ENCODE measurements at places on chromosomes 11 and 22.

- no peak for DNase-seq
These were observed 81.6 kb downstream of the MED15 start for GRCh38 chr22:20588843-20589581.

DNA sequence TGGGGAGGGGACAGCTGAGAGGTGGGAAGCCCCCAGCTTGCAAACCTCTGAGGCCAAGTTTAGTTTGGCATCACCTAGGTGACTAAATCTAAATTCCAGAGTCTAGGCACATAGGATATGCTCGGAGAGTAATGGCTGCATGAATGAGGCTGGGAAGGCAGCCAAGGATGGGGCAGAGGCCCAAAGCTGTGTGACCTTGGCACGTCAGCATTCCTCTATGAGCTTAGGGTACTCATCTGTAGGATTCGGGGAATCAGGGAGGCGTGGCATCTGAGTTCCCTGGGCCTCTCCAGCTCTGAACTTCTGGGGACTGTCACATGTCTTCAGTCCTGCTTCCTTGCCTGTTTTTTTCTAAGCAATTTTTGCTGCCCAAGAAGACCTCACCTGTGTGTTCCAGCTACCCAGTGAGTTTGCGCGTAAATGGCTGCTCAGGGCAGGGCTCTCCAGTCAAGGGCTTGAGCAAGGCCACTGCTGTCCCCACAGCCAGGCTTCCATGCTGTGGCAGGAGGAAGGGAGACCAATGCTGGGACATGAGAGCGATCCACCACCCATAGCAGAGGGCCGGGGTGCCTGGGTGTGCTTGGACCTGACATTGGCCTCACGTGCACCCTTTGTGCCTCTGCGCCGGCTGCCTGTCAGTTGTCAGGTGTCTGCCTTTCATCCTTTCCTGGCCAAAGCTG, 13.9 kb downstream of the DAGLA start:
- no peak for DNase-seq

- no peak for DNase-seq
These were observed 93.9 kb downstream of the YAP1 start for GRCh38 chr11:102204174-102204573.

DNA sequence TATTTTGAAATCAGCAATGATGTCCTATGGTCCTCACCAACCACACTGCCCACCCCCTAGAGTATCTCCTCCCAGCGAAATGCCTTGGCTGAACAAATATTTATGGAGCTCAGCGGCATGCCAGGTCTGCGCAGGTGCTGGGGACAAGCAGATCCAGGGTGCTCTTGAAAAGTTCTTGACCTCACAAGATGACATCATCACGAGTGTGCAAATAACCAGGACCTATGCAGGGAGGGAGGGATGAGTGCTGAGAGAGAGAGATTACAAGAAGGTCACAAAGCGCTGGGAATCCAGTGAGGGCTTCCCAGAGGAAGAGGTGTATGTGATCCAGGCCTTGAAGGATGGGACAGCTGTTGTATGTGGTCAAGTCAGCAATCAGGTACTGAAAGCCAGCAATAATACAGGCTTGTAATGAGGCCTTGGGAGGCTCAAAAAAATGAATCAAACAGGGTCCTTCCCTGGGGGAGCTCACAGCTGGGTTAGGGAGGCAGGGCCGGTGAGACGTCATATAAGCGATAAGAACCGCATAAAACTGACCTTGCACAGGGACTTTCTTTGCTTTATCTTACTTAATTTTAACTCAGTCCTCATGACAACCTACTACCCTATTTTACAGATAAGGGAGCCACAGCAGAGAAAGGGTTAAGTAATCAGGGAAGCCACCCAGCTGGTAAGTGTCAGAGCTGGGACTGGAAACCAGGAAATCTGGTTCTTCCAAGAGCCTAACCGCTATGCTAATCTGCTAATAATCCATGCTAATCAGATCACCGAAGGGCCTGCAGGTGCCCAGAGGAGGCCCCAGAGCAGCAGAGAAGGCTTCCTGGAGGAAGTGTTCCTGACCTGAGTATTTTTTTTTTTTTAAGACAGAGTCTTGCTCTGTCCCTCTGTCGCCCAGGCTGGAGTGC, 8.2 kb downstream of the ARRB1 start:
- DNase-seq: peak; percentile 45

DNA sequence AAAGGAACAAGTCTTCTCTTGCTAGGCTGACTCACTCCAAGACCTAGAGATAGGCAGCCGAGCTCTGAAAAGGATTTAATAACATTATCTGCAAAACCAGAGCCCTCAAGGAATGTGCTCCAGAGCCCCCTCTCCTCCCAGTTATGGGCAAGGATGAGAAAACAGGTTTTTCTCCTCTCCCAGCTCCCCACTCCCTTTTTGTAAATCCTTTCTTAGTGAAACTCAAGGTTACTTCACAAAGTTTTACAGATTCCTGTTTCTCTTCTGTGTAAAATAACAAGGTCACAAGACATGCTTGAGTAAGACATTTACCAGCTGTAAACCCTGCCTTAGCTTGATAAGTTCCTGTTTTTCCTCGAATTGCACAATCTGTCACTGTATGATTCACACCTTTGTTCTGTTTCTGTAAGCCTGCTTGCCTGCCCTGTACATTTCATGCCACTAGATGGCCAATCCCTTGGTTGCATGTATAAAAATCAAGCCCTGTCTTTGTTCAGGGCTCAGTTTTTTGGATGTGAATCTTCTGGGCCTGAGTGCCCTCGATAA, 489.4 kb downstream of the KCNA4 start:
- DNase-seq: peak; percentile 98

- DNase-seq: no peak
These were observed 2.6 kb downstream of the KCNK7 start for GRCh38 chr11:65592858-65593517.

GRCh38 chr11:77412814-77413213, 61.1 kb downstream of the PAK1 start:
- DNase-seq: no peak

GRCh38 chr11:64231546-64231945, 1.2 kb downstream of the DNAJC4 start:
- no peak for DNase-seq

DNA sequence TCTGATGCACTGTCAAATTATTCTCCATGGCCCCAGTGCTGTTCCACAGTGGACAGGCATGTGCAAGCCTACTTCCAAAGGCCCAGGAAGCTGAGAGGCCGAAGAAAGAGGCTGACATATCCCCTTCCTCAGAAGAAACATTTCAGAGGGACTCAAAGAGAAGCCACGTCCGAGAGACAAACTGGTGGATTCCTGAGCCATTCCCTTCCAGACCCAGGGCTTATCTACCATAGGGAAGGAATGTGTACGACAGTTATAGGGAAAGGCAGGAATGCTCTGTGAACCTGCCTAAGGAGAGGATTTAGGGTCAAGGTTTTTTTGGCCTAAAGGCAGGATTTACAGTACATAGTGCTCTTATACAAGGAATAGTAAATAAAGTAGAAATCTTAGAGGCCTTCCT, 46.9 kb upstream of the TSKU start:
- no peak for DNase-seq

GRCh38 chr11:61061081-61061826, 41.0 kb upstream of the CD5 start:
- DNase-seq: peak; percentile 85

DNA sequence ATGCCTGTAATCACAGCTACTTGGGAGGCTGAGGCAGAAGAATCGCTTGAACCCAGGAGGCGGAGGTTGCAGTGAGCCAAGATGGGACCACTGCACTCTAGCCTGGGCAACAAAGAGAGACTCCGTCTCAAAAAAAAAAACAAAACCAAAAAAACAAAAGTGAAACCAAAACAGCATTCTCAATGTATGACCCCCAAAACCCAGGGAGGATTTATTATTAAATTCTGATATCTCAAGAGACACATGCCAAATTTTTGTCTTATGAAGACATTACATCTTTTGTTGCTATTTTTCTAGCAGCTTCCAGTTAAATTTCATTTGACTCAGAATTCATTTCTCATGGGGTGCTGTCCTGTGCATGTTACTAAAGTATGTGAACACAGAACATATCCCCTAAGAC, 3.0 kb upstream of the YPEL4 start:
- DNase-seq: no peak

GRCh38 chr11:61067782-61068446, 34.4 kb upstream of the CD5 start:
- no peak for DNase-seq

GRCh38 chr11:82980292-82980691, 78.8 kb downstream of the DDIAS start:
- no peak for DNase-seq

- no peak for DNase-seq
These were observed 35.7 kb upstream of the NNMT start for GRCh38 chr11:114260483-114260882.

DNA sequence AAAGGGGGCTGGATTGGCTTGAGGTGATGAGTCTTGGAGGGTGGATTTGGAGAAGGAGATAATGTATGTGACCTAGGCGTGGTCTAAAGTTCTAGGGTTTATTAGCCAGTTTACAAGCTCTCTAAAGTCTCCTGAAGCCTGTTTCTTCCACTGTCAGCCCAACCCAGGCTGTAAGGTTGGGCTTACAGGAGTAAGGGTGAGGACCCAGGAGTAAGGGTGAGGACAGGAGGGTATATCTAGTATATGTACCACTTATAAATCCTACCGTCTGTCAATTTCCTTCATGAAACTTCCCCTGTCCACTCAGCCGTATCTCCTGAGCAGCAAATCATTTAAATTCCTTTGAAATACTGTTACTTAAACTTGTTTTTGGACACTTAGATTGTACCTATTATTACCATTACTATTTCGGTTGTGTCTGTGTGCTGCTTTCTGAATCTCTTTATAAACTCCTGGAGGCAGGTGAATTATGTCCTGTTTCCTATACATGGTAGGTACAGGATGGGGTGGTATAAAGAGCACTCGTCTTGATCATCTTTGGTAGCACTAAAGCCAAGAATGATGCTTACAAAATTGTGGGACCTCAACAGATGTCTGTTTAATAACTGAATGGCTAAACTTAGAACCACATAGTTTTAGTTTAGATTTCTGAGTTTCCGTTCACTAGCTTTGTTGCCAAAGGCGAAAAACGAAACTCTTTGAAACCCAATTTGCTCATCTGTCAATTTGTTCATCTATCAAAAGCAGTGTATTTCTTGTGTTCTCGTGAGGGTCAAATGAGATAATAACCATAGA, 192.0 kb downstream of the GRIK4 start:
- DNase-seq: no peak

GRCh38 chr22:22986008-22986407, 84.3 kb upstream of the GNAZ start:
- DNase-seq: no peak

- DNase-seq: no peak
These were observed 7.1 kb upstream of the TMA7B start for GRCh38 chr22:39953101-39953500.

- peak; percentile 27 for DNase-seq
These were observed 71.9 kb upstream of the GRAMD1B start for GRCh38 chr11:123357990-123358827.

DNA sequence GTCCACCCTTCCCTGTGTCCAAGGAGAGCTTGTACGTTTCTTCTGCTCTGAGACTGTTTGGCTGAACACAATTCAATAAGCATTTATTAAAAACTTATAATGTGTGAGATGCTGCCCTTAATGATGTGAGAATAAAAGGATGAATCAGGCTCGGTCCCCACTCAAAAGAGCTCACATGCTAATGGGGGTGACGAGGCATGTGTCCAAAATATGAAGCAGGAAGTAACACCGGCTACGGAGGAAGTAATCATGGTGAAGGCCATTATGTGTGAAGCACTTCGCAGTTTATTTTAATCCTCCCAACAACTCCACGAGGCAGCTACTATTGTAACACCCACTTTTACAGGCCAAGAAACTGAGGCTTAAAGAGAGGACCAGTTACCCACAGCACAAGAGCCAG, 3.4 kb upstream of the RASD2 start:
- peak; percentile 27 for DNase-seq
